Fibroblast of skin of back (primary cell): ENCODE measurements at places on chromosomes 1 and 21.

DNA sequence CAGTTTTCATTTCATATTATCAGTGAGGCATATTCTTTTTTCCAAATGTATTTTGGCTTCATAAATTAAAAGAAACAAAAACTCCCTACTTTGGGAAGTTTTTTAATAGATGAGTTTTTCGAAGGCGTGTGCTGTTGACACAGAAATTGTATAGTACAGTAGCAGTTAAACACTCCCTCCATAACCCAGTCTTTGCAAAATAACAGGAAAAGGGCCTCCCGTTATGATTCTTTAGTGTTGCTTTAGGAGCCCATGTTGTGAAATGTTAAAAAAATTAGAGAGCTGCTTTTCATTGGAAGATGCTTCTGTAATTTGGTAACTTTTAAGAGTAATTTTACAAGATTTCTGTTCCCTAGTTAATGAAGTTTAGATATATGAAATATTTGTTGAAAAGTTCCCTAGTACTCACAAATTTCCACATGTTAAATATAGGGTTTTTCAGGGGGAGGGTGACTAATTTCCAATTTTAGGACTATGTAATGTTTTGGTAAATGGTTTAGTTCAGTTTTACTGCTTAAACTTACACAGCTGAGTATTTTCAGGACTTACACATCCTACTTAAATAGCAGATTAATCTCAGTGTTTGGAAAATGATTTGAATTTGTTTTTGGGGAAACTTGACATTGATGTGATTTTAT lies 2.0 kb downstream of the CAMSAP2 start:
- DNase-seq = no peak

DNA sequence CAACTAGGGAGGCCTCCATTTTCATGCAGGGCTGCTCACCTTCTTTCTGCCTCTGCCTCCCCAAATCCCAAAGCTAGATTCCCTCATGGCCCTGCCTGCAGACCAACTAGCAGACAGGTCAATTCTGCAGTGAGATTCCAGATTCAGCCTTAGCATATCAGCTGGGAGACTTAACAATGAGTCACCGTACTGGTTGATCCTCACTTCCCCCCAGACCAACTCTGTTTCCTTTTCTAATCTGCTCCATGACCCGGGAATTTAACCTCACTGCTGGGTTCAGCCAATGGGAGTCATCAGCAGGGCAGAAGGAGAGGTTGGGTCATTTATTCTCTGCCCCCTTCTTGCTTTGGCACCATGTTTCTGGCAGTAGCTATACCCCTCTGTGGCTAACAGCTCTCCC lies 140.6 kb upstream of the GRIK3 start:
- no peak for DNase-seq

DNA sequence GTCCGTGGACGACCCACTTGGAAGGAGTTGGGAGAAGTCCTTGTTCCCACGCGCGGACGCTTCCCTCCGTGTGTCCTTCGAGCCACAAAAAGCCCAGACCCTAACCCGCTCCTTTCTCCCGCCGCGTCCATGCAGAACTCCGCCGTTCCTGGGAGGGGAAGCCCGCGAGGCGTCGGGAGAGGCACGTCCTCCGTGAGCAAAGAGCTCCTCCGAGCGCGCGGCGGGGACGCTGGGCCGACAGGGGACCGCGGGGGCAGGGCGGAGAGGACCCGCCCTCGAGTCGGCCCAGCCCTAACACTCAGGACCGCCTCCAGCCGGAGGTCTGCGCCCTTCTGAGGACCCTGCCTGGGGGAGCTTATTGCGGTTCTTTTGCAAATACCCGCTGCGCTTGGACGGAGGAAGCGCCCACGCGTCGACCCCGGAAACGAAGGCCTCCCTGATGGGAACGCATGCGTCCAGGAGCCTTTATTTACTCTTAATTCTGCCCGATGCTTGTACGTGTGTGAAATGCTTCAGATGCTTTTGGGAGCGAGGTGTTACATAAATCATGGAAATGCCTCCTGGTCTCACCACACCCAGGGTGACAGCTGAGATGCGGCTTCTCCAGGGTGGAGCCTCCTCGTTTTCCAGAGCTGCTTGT lies 32.4 kb downstream of the PRMT2 start:
- peak; percentile 40 for DNase-seq

DNA sequence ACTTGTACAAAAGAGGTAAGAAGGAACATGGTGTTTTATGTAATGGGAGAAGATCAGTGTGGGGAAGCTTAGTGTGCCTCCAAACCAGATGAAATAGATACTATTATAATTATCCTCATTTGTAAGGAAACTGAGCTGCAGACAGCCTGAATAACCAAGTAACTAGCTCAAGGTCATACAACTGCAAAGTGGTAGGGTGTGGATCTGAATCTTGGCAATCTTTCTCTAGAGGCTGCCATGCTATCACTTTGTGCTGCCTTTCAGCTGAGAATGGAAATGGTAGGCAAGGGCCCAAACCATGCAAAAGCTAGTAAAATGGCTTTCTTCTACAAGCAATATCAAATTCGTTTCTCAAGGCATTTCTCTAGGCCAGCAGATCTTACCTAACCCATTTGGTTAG lies 51.0 kb downstream of the DUSP10 start:
- no peak for DNase-seq

DNA sequence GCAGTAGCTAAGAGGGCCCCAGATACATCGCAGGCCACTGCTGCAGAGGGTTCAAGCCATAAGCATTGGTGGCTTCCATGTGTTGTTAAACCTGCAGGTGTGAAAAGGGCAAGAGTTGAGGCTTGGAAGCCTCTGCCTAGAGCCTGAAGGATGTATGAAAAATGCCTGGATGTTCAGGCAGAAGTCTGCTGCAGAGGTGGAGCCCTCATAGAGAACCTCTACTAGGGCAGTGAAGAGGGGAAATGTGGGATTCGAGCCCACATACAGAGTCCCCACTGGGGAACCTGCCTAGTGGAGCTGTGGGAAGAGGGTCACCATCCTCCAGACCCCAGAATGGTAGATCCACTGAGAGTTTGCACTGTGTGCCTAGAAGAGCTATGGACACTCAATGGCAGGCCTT lies 30.6 kb upstream of the ADGRL4 start:
- no peak for DNase-seq

GRCh38 chr1:75668813-75669212 lies 55.7 kb upstream of the ACADM start:
- no peak for DNase-seq

GRCh38 chr21:46559291-46559983 lies 45.4 kb downstream of the S100B start:
- DNase-seq = no peak

GRCh38 chr1:222894331-222894730 lies 79.5 kb downstream of the DISP1 start:
- no peak for DNase-seq

DNA sequence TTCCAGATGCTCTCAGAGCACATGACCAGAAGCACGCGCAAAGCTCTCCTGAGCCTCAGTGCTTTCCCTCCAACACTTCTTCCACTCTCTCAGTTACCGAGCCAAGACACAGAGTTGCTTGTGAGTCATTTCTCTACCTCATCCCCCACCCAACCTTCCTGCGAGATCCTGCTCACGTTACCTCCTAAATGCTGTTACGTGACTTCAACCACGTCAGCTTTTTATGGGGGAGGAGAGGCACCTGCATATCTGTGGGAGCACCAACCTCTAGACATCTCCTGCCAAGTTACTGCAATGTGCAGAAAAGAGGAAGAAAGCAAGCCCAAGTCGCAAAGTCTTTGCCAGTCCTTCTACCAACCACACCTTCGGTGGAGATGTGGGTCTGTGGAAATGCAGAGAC lies 27.2 kb upstream of the ERG start:
- DNase-seq = no peak

DNA sequence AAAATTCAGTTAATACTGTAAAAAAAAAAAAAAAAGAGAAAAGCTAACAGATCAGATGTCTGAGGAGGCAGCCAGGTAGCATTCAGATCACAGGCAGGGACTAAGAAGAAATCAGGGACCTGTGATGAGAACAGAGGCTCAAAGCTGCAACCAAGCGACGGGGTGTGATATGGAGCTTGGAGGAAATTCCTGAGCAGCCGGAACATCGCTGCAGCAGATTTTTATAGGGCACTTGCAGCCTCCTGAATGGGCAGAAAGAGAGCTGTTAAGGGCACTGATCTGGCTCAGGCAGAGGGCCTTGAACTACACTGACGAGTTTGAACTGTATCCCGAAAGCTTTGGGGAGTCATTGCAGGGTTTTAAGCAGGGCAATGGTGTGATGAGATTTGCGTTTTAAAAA lies 315.4 kb downstream of the ADGRL2 start:
- no peak for DNase-seq

- no peak for DNase-seq
Measured at GRCh38 chr1:206729507-206729906, 41.1 kb upstream of the IL19 start.

GRCh38 chr1:26529405-26529654 lies 231 bp upstream of the RPS6KA1 start:
- peak; percentile 5 for DNase-seq

DNA sequence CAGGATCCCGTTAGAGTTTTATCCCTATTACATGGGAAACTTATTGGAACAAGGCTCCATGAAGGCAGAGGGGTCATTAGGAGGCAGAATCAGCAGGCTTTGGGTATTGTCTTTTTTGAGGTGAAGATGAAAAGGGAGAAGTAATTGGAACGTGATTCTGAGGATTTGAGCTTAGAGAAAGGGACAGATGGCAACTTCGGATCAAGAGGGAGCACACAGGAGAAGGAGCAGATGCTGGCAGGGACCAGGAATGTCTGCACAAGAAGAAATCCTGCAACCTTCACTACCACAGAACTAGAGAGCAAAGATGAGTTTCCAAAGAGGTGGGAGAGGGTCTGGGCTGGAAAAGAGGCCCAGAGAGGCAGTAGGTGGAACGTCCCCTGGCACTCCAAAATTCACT lies 202.8 kb downstream of the RRAGC start:
- DNase-seq = no peak

- no peak for DNase-seq
Measured at GRCh38 chr1:165531021-165531420, 12.8 kb upstream of the LRRC52 start.

GRCh38 chr1:54703471-54703870 lies 12.2 kb upstream of the TTC4 start:
- DNase-seq = no peak

DNA sequence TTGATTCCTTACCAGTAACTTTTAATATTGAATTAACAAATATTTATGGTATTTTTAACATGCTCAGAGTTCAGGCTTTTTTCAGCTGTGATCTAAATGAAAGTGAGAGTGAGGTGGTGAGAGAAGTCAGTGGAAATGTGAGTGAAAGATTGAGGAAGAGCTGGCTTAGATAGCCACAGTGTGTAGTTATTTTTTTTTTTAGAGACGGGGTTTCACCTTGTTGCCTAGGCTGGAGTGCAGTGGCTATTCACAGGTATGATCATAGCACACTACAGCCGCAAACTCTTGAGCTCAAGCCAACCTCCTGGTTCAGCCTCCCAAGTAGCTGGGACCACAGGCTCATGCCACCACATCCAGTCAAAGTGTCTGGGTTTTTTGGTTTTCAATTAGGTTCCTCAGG lies 10.9 kb downstream of the RNF11 start:
- DNase-seq = no peak

GRCh38 chr1:18539171-18539570 lies 58.4 kb downstream of the KLHDC7A start:
- DNase-seq = no peak

DNA sequence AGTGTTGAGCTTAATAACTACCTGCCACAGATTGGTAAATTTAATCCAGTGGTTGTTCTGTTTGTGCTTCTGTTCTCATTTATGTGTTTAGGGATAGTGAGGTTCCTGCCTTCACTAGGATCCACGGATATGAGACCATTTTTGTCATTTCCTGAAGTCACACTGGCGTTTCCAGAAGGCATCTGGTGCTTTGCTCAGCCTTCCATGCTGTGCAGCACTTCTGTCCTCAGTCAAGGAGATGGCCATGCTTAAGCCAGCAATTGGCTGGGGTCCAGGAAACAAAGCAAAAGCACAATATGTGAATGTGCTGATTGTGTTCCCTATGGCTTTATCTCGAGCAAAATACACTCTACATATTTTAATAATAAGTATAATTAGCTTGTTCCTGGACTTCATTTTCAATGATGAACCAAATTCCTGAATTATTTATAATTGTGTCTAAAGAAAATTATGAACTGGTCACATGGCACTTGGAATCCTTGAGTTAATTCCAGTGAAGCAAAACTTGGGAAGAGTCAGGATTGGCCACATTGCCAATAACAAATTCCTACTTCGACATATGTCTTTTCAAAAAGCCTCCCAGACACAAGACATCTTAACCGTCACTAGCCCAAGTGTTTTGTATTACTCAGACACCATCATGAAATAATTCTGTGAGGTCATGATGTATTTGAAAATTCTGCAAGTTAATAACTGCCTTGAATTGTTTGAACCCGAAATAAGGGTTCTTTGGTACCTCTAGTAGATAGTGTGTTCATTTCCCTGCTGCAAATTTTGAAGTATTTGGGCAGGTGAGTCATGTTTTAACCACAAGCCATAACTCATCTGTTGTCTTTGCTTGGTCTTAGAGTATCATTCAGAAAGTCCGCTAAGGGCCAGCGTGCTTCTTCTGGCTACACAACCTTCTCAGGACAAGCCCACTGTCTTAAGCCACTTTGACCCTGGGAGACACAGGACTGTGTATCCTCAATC lies 412.4 kb downstream of the DISC1 start:
- peak; percentile 63 for DNase-seq

DNA sequence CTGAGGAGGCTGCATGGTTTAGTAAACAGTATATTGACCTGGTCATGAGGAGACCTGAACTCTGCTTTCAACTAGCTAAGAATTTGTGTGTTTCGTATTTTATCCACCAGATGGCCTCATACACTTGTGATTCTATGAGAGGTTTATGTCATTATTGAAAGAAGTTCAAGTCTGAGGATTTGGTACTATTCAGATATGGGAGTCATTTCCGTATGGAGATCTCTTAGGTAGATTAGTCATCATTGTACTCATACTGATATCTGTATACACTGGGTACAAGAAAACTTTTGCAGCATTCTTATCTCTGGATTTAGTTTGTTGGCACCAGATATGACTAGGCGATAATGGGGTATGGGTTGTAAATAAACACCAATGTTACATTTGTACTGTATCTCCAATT lies 26.6 kb downstream of the ATF6 start:
- peak; percentile 83 for DNase-seq

GRCh38 chr1:25051504-25051903 lies 121.4 kb upstream of the RUNX3 start:
- no peak for DNase-seq

DNA sequence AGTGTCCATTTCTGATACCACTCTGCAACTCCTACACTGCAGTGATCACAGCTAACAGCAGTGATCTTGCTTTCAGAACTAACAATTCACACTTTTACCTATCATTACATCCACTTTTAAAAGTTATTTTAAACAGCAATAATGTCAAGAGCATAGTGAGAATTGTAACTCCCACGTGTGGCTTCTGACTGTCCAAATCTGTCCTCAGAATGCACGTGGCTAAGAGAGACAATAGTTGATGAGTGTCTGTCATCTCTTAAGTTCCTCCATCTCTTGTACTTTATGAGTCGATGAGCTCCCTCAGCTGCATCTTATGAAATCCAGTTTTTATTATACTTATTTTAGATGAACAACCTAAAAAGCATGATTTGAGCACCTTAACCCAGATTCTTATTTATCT lies 16.5 kb upstream of the CFHR5 start:
- no peak for DNase-seq
